ENCODE measurements at places on chromosomes 11 and 22.

DNA sequence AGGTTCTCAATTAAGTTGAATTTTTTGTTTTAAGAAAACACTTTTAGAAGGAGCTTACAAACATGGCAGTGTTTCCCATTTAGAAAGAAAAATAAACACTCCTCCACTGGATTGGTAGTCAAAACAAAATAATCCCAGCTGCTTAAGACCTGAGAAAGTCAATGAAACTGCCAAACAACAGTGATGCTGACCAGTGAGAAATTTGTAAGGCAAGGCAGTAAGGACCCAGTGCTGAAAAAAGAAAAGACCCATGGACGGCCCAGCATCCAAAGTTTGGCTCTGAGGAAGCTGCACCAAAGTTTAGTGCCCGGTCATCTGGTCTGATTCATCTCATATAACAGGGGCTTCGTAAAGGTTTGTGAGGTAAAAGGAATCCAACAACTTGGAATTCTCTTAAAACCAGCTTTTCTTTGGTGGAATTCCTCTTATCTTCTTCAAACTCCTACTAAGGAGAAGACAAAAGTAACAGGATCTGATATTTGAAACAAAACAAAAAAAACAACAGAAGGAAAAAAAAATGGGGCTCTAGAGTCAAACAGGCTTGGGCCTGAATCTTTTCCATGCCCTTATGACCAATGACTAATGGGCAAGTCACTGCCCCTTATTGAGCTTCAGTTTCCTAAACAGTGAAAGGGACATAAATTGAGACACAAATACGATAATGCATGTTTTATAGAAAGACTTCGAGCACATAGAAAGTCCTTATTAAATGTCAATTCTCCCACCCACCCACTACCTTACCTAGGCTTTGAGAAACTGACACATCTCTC, 383.0 kb upstream of the NARS2 start:
- DNase-seq = no peak

- peak; percentile 34 for DNase-seq
Measured at GRCh38 chr11:73365352-73366264, 10.6 kb upstream of the RELT start.

DNA sequence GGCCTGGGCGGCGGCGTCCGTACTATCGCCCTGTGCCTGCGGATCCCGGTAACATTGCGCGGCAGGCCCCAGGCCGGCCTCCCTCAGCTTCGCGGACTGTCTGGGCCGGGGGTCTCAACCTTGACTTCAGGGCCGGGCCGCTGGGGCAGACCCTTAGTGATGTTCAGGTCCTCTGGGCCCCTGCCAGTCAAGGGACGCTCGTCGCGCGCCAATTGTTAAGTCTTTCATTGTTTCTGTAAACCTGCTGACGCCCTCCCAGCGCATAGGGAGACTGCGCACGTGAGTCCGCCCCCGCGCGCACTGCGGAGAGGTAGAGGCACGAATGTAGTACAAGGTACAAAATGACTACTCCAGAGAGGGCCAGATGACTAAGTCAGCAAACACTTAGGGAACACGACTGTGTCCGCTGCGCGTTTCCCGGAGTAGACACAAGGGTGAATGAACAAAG, 451 bp upstream of the HDHD5 start:
- DNase-seq = peak; percentile 34

- no peak for DNase-seq
Measured at GRCh38 chr11:113507341-113507740, 32.1 kb upstream of the DRD2 start.

GRCh38 chr11:61417670-61418069, 12.1 kb downstream of the CPSF7 start:
- DNase-seq = no peak

GRCh38 chr22:27192135-27192829, 534.9 kb downstream of the MIAT start:
- no peak for DNase-seq

DNA sequence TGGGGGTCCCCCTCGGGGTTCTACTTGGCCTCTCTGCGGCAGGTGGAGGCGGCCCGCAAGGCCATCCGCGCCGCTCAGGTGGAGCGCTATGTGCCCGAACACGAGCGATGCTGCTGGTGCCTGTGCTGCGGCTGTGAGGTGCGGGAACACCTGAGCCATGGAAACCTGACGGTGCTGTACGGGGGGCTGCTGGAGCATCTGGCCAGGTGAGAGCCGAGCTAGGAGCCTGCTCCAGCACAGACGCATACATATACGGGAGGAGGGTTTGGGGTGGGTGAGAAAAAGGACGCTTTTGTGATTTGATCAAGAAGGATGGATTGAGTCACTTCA, 415 bp downstream of the CENATAC start:
- no peak for DNase-seq

DNA sequence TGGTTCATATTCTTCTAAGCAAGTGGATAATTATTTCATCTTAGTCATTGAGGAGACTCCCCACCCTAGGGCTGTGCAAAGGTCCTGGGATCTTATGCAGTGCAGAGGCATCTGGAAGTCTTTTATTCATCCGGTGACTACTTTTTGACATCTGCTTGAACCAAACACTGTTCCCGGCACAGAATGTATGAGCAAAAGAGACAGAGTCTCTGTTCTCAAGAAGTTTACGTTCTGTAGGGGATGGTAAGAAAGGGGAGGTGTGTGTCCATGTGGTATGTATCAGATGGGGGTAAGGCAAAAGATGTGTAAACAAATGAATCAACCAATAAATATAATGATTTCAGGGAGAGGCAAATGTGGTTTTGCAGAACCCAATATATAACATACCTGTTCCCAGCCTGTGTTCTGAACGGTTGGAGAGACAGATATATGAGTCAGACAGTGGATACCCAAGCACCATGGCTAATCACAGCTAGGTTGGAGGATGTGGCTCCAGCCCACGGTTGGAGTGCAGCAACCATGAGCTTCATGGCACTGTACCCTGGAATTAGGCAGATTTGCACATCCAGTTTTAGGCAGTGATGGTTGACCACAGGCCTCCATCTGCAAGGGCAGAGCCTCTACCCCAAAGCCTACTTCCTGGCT, 75.1 kb upstream of the CADM1 start:
- no peak for DNase-seq

DNA sequence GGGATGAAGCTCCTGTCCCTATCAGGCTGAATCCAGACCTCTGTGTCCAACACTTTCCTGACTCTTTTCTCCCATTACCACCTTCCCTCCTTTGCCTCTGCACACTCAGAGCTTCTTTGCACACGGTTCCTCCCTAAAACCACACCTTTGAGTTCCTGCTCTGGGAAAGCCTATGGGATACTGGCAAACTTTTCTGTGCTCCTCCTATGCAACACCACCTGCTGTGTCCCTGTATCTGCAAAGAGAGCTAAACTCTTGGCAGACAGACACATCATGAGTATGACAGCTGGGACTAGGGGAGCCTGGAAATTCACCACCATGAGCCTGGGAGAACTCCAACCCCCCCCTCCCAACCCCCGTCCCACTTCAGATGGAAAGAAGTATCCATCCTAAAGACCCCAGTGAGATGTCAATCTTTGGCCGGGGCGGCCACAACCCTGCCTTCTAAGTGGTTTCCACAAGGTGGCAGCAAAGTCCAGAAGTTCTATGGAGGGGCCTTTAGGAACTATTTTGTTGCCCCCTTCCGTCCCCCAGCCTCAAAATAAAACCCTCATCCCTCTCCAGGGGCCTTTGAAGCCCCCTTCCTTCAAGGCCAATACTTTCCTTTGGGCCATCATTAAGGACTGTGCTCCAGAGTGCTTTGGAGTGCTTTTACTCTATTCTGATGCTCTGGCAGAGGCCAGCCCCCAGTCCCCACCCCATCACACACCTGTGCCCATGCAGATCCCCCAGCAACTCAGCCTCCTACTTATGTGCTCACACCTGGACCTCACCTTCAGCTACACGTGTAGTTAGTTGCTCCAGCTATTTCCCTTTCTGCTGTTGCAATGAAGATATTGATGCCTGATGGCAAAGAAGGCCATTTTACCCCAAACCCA, 19.4 kb downstream of the HTR3A start:
- DNase-seq = peak; percentile 30

GRCh38 chr22:37990301-37990700, 5.9 kb upstream of the SOX10 start:
- DNase-seq = no peak

DNA sequence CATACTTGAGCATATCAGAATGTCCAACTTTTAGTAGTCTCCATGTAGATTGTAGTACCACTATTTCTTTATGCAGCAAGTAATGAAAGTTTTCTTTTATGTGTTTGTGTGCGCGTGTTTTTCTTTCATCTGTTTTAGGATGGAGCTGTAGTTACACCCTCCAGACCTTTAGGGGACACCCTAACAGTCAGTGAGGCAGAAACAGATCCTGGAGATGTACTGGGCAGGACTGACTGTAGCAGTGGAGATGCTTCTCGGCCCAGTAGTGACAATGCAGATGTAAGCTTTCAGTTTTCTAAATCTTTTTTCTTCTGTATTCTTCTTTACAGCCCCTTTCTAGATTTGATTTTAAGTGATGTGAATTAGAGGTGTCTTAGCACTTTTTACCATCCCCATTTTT, 79.9 kb upstream of the GRIK4 start:
- peak; percentile 3 for DNase-seq

- DNase-seq = no peak
Measured at GRCh38 chr11:85795712-85796487, 15.0 kb downstream of the SYTL2 start.

DNA sequence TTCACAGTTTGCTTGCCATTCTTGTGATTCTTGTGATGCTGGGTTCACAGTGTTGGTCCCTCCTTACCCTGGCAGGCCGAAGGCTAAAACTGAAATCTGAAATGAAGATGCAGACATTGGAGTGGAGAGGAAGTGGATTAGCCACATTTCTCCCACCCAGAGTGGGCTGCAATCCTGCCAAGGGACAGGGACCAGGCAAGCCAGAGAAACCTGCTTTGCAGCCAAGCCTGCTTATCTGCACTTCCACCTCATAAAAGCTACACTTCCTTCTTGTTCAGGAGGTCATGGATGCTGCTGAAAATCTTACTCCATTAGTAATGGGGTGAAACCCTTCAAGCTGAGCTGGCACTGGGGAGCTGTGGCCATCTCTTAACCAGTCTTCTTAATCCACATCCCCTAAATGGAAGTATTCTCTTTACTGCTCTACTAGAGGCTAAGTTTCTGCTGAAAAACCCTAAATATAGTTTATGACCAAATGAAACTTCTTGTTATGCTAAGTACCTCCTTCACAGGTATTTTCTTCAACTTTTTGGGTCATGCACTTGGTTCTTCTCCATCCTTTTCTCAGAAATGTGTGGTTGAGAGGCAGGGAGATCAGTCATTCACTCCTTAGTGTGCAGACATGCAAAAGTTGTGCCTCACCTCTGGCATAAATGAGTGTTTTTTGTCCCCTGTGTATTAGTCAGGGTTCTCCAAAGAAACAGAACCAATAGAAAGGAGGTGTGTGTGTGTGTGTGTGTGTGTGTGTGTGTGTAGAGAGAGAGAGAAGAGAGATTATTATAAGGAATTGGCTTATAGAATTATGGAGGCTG, 133.9 kb upstream of the BMAL1 start:
- DNase-seq = no peak

GRCh38 chr11:14904745-14905103, 12.7 kb upstream of the CYP2R1 start:
- peak; percentile 81 for DNase-seq

DNA sequence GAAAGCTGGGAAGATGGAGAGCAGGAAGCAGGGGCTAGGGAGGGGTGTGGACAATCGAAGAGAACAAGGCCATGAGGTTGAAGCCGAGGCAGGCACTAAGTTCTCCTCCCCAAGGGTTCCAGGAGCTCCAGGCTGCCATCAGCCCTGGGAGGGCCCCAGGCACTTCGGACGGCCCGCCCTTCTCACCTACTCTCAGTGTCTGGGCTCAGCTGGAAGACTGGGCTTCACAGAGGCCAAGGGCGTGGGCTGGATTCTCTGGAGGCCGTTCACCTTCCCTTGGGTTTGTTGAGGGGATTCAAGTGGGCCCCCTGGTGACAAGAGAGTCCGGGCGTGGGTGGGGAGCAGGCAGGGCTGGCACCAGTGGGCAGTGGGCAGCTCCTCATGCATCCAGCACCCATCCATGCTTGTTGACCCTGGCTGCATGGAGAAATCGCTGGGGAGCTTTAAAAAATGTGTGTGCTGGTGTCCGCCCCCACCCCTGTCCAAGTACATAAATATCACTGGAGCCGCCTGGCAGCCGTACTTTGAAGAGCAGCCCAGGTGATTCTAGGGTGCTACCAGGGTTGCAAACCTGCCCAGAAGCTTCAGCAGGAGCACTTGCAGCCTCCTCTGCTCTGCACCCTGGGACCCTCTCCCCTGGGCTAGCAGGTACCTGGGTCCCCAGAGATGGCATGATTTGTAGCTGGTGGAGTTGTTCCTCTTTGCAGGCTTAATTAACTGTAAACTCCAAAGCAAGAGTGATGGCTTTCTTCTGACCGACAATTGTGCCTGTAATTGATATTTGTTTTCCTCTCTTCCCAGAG, 74.3 kb downstream of the RTL6 start:
- DNase-seq = no peak

DNA sequence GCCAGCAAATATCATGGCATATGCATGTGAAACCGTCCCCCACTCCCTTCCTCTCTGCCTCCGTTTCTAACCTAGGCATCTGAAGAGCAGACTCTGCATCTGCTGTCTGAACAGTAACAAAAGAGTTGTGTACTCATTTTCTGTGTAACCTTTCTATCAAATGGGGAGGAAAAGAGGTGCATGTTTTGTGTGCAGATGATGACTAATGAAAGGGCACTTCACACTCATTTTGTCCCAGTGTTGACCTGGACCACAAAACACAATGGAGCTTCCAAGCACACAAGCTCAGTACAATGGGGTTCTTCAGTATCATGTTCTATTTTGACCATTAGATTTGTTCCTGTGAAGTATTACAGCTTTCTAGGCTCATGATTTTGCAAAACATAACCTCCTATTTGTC, 13.0 kb downstream of the JHY start:
- no peak for DNase-seq

DNA sequence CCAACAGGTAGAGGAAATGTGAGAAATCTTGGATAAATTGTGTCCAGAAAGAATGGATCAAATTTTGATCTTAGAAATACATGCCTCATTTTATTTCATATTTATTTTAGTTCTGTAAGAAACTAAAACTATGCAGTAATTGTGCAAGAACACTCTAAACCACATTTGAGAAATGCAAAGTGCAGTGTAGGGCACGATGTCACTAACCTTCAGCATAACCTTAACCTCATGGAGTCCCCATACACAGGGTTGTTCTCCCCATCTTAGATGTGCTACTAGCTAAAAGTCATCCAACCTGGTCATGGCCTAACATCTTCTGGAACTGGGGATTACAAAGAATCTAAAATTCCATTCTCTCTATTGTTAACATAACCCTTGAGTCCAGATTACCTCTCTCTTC, 48.4 kb upstream of the ARHGAP42 start:
- no peak for DNase-seq

Measured in CD4-positive, alpha-beta T cell treated with Interleukin-21 for 1 hour (primary cell).